ENCODE measurements at places on chromosomes 4 and X.

GRCh38 chr4:64539234-64539849, 130.1 kb upstream of the TECRL start:
- DNase-seq: no peak

- no peak for DNase-seq
Measured at GRCh38 chr4:185256446-185256845, 47.0 kb downstream of the SNX25 start.

DNA sequence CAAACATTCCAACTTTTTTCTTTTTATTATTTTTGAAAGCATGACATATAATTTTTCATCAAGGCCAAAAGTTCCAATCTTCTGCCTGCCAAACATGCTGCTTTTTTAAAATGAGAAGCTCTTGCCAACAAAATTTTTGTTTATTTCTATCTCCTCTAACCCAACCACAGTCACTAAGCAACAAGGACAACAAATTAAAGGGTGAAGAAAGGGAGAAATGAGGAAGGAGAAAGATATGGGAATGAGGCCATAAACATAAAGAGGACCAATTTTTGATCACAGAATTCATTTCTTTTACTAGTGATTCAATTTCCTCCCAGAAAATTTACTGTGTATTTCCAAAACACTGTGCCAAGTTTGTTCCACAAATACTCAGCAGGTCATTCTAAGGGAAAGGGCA, 537.0 kb upstream of the DIAPH2 start:
- DNase-seq: no peak

DNA sequence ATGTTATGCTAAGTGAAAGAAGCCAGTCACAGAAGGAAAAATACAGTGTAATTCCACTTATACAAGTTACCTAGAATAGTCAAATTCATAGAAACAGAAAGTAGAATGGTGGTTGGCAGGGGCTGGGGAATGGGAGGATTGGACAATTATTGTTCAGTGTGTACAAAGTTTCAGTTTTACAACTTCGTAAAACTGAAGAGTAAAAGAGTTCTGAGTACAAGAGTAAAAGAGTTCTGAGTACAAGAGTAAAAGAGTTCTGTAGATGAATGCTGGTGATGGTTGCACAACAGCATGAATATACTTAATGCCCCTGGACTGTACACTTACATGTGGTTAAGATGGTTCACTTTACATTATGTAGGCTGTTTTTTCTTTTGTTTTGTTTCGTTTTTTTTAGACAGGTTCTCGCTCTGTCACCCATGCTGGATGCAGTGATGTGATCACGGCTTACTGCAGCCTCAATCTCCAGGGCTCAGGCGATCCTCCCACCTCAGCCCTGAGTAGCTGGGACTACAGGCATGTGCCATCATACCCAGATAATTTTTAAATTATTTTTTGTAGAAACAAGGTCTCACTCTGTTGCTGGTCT, 230.9 kb downstream of the SOWAHB start:
- no peak for DNase-seq

- no peak for DNase-seq
Measured at GRCh38 chrX:153029875-153030274, 26.4 kb upstream of the PNMA3 start.

GRCh38 chr4:7608046-7608445, 173.3 kb upstream of the PSAPL1 start:
- no peak for DNase-seq

DNA sequence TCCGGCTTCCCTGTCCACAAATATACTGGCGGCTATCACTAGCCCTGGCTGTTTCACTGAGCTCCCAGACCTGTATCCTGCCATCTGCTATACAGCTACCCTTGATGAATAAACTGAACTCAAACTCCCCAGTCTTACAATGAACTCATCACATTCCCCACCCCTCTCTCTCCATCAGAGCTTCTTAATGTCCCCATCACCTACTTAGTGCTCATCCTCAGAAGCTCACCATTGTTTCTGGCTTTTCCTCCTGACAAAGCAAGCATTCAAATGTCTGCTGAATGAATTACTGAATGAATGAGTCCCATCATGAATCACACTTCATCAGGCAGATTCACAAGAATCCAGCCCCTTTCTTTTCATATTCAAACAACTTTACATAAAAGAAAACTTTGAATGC, 5.7 kb upstream of the DGAT2L6 start:
- no peak for DNase-seq

- DNase-seq: no peak
Measured at GRCh38 chr4:108846568-108846967, 83.7 kb upstream of the ETNPPL start.

DNA sequence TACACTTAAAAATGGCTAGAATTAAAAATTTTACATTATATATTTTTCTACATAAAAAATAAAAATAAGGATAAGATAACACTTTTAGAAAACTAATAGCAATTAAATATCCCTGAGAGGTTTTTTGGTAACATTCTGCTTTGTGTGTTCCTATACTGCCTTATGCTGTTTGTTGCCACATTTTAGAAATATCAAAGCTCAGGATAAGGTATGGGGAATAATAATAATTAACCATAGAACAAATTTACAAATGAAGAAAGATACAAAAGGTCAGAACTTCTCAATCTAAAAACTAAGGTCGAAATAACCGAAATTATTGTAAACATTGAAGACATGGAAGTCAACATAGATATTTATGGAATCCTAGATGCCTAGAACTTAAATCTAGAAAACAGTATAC, 71.4 kb downstream of the COX7B2 start:
- no peak for DNase-seq

DNA sequence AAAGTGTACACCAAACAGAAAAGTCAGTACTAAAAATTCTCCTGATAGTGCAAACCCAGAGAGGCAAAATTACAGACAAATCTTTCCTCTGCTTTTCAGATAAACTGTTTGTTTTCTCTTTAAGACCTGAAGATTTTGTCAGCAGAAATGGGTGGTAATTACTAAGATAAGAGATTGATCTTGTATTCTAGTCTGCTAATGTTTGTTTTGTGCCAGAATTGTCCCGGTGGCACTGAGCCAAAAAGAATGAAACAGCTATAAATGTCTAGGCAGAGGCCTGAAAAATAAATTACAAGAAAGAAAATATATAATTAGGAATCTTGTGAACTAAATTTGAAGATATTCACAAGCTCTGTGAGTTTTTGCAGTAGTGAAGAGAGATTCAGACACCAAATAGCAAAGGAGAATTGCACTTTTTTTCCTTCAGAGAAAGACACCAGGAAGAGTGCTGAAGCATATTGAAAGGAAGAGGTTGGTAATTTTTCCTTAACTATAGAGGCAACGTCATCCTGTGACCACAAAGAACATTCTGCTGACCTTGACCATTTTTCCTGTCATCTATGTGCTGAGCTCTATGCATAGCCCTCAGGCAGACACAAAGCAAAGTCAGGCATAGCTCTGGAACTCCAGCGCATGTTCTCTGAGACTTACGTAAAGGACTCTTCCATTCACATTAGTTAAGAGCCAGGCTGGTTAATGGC, 314.5 kb upstream of the RASGEF1B start:
- no peak for DNase-seq

GRCh38 chr4:67765401-67765800, 11.2 kb upstream of the GNRHR start:
- no peak for DNase-seq

GRCh38 chrX:91257388-91257787, 177.3 kb upstream of the PABPC5 start:
- DNase-seq: no peak

GRCh38 chr4:26174027-26174426, 146.8 kb upstream of the RBPJ start:
- DNase-seq: no peak

DNA sequence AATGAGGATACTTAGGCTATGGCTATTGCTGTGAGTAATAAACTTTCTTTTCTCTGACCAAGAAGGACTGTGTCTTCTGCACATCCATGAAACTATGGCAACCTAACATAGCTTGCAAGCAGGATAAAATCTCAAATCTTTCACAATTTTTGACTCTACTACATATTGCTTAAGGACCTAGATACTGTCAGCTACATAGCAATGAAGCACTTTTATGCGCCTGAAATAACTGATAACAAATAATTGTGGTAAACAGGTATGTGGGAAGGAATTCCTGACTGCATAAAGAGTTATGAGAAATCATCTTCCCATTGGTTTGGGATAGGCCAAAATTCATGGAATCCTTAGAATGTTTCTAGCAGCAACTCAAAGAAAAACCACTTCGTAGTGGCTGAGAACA, 41.2 kb upstream of the PDGFC start:
- DNase-seq: no peak

GRCh38 chr4:17869327-17869726, 58.5 kb downstream of the NCAPG start:
- no peak for DNase-seq

- no peak for DNase-seq
Measured at GRCh38 chrX:54530357-54530900, 410 bp downstream of the GNL3L start.

DNA sequence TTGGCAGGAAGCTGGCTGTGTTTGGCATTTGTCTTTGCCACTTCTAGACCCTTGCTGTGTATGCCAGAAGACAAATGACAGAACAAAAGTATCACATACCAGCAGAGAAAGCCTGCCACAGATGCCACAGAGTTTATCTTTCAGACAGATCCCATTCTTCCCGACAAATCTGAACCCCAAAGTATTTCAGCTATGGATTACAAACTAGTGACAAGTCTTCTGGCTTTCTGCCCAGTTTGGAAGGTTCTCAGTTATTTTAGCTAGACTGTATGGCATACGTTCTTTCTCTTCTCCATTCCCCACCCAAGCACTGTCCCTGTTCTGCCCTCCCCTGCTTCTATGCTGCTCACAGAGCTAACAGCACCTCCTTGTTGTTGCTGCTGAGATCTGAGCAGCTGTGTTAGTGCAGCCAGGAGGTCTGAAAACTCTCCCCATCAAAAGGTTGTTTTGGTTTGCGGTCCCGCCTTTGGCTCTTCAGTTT, 236.7 kb downstream of the FRAS1 start:
- DNase-seq: no peak

- DNase-seq: no peak
Measured at GRCh38 chrX:74291577-74291963, 12.4 kb upstream of the ZCCHC13 start.

DNA sequence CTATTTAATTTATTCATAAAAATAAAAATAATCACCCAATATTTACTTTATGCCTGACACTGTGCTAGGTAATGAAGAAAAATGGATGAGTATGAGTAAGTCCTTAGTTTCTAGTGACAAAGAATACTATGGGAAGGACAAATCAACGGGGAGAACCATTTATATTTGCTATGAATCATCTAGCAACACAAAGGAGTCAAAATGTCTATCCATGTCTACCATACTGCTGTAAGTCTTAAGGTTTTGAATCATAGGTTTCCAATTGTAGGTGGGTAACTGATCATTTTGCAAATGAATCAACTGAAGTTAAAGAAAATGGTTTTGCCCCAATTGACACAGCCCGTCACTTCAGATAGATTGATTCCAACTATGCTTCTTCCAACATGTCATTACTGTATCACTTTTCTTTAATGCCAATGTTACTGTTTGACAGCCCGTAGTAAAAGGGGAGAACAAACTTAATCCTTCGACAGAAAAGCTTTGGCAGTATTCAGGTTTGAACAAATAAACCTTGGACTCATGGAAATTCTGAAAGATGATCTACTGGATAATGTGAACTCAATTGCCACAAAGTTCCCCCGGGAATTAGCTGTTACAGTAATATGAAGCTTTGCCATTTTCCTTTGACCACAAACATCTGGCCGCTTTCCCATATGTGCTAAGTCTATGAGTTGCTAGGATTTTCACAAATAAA, 3.2 kb downstream of the TDO2 start:
- no peak for DNase-seq

DNA sequence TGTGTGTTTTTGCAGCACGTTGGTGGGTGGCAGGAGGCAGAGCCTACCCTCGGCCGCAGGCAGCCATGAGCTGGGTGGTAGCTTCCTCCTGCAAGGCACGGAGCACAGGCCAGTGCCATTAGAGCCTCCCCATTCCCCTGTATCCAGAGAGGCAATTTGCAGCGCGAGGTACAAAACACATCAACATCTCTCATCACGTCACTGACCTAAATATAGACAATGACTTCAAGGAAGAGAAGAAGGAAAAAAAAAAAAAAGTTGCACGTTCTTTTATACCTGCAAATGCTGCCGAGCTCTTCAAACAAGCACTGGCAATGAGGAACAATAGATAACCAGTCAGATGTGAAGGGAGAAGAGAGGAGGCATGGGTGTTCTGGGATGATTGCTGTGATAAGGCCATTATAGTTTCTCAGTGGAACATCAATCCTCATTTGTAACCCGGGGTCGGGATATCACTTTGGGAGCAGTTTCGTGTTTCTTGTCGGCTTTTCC, 159.9 kb downstream of the MGST2 start:
- no peak for DNase-seq

GRCh38 chr4:1776521-1777161, 16.5 kb upstream of the FGFR3 start:
- no peak for DNase-seq

GRCh38 chrX:10597871-10598270, 22.5 kb downstream of the MID1 start:
- no peak for DNase-seq

GRCh38 chr4:10762561-10762960, 78.0 kb upstream of the CLNK start:
- no peak for DNase-seq

GRCh38 chrX:124212622-124213021, 119.8 kb upstream of the TEX13D start:
- DNase-seq: no peak

DNA sequence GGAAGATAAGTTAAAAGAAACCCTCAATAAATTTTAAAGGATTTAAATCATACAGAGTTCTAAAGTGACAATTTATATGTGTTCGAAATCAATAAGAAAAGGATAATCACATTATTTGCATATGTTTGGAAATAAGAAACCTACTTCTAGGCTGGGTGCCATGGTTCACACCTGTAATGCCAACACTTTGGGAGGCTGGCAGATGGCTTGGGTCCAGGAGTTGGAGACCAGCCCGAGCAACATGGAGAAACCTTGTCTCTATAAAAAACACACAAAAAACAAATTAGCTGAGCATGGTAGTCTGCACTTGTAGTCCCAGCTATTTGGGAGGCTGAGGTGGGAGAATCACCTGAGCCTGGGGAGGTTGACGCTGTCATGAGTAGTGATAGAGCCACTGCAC, 8.1 kb upstream of the SAP30 start:
- no peak for DNase-seq

GRCh38 chr4:15002659-15003400, 549 bp downstream of the CPEB2 start:
- DNase-seq: peak; percentile 44

DNA sequence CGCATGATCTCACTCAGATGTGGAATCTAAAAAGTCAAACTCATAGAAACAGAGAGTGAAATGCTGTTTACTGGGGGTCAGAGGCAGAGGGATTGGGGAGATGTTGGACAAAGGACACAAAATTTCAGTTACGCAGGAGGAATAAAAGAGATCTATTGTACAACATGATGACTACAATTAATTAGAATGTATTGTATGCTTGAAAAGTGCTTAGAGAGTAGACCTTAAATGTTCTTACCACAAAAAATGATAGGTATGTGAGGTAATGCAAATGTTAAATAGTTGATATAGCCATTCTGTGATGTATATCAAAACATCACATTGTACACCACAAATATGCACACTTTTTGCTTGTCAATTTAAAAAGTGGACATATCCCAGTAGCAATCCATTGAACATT, 36.1 kb upstream of the PHKA2 start:
- no peak for DNase-seq

GRCh38 chr4:74793757-74794381, 454 bp downstream of the BTC start:
- DNase-seq: no peak

Data from stimulated activated CD4-positive, alpha-beta T cell treated with anti-CD3 and anti-CD28 coated beads, Interleukin-1b, Interleukin-23, amount 100 ng/mL, for 1 hour (primary cell).